ENCODE measurements at places on chromosomes 1 and 21. TPM values are rescaled to one million over a fixed set of nuclear protein-coding genes. Genes with fewer than 3 reads are reported as not detected.

ACOT11 gene
- total RNA-seq = 32.7 TPM

KIF21B gene
- total RNA-seq = 0.83 TPM

NEXN gene
- 247 TPM for total RNA-seq

TMEM269 gene
- total RNA-seq = not detected

SMPDL3B gene
- 0.31 TPM for total RNA-seq

BATF3 gene
- 1.1 TPM for total RNA-seq

GRCh38 chr1:181984006-181984405 lies 77.5 kb downstream of the ZNF648 start:
- no peak for DNase-seq

GRCh38 chr1:8517661-8518489 lies 200.0 kb downstream of the SLC45A1 start:
- no peak for DNase-seq

DNA sequence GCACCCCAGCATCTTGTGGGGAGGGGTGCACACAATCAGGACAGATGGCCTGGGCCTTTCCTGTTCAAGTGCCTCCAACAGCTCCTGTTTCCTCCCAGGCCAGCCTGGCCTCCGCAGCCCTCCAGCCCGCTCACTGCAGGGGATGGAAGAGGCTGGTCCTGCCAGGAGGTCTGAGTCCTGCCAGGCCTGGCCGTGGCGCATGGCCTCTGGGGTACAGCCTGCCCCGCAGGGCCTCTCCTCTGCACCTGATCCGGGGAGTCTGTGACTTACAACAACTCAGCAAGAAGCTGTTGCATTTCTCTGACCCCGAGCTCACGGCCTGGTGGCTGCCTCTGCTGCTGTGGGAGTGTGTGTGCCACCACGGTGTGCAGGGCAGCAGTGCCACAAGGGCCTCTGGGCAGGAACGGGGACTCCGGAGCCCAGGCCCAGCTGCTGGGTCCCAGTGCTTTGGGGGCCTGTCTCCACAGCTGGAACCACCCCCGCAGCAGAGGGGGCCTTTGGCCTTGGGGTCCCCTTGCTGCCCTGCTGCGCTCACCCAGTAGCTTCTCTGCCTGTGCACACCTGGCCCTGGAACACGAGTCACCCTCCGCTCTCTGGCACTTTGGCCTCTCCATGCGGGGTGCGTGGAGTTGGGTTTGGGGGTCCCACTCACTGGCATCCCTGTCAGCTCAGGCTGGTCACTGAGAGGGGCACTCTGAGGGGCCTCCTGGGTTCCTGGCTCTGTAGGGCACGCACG lies 17.4 kb upstream of the LRRC3 start:
- peak; percentile 44 for DNase-seq

- peak; percentile 16 for DNase-seq
These were observed 13.3 kb downstream of the ARHGEF19 start for GRCh38 chr1:16199157-16199501.

GRCh38 chr1:237429252-237429651 lies 387.3 kb downstream of the RYR2 start:
- no peak for DNase-seq

- no peak for DNase-seq
These were observed 30.5 kb upstream of the WDTC1 start for GRCh38 chr1:27203946-27204345.

- DNase-seq = no peak
These were observed 417.0 kb upstream of the ESRRG start for GRCh38 chr1:217140041-217140901.

- DNase-seq = no peak
These were observed 686 bp downstream of the MIIP start for GRCh38 chr1:12019858-12020509.

DNA sequence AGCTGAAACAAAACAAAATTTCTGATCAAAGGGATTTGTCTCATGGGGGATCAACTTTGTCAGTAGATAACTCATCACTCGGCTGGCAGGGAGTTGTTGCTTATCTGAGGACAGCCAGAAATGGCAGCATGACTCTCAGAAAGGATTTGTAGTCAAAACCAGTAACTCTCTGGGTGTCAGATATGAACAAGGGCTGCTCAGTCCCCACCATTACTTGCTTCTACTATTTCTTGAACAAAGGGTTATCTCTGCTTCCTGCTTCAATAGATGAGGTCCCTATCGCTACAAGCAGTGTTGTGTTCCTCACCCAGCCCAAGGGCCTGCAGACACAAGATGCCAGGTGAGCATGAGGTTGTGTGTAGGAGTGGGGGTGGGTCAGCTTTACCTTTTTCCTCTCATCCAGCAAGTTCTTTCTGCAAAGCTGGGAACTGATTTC lies 116.2 kb downstream of the PTBP2 start:
- no peak for DNase-seq

- no peak for DNase-seq
These were observed 540 bp downstream of the CD55 start for GRCh38 chr1:207321790-207322645.

DNA sequence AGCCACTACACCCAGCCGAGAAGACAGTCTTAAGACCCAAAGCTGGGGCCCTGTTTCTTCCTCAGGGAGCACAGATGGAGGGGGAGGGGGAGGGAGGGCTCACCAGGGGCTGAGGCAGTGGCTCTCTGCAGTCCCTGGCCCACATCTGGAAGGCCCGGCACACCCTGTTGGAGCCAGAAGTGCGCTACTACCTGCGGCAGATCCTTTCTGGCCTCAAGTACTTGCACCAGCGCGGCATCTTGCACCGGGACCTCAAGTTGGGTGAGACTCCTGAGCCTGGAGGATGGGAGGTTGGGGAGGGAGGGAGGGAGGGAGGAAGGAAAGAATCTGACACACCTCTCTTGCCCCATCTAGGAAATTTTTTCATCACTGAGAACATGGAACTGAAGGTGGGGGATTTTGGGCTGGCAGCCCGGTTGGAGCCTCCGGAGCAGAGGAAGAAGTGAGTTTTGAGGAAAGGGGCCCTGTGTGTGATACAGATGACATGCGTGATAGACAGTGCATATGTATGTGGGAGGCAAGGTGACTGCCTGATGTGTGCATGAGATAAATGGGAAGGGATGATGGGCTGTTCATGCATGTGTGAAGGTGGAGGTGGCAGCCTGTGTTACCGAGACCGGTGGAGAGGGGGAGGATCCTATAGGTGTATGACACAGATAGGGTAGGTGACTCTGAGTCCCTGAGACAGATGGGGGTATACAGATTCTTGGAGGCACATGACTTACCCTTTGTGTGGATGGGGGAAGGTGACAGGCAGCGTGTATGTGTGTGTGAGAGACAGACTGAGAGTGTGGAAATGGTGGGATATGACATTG lies 1.5 kb downstream of the PLK3 start:
- peak; percentile 74 for DNase-seq

- DNase-seq = no peak
These were observed 7.5 kb downstream of the ID3 start for GRCh38 chr1:23551849-23552248.

GRCh38 chr21:32163386-32163785 lies 115.5 kb downstream of the MIS18A start:
- DNase-seq = no peak

DNA sequence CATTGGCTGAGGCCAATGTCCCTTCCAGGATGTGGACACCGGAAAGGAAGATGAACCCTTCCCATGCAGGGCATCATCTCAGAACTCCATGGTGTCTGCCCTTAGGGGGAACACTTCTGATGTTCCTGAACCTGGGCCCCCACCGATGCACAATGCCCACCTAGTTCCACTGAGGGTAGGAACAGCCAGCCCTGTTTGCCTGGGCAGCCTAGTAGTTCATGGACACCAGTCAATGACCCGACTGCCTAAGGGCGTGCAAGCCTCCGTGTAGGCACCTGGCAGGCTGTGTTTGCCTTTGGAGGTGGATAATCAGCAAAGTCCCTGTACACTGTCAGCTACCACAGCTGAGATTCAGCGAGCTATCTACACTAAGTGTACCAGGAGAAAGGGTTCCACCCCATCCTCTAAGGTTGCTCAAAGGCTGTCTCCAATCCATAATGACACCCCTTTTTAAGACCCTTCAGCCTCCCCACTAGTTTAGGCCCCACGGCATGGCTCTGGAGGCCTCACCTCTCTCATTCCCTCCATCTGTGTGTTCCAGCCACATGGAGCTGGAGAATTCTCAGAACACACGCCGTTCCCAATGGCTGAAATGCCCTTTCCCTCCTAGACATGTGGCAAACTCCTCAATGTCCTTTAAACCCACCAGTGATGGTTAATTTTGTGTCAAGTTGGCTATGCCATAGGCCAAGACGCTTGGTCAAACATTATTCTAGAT lies 124.8 kb upstream of the EDN2 start:
- no peak for DNase-seq

DNA sequence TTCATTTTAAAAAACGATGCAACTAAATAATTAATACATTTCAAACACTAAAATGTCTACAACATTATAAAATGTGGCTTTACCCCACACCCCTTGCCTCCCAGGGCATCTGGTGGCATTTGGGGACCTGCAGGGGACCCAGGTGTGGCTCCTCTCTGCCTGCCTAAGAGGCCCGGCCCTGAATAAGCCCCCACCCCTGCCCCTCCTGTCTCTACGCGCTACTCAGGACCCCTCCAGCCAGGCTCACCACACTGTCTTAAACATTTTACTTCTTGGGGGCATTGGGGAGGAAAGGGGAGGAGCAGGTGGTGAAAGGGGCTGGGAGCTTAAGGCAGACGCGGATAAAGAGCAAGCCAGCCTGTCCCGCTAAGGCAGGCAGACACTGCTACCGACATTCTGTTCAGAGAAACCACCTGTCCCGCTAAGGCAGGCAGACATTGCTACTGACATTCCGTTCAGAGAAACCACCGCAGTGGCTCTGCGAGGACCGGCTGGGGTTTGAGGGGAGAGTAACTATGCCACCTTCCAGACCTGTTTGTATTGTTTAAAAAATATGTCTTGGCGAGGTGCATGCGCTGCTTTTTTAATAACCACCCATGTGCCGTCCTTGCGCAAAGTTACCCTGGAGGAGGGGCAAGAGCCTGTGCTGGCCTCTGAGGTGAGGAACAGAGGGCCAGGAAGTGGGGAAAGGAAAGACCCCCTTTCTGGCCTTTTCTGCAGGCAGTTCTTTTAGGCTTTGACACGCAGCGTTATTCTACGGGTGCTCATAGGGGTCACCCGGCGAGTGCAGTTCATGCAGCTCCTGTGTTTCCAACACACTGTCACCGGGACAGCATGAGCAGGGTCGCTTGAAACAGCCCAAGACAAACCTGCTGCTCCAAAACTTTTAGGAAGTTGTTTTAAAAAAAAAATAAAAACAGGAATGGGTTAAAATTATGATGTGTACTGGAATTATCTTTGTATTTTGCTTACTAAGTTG lies 51.3 kb upstream of the RIPK4 start:
- DNase-seq = no peak

DNA sequence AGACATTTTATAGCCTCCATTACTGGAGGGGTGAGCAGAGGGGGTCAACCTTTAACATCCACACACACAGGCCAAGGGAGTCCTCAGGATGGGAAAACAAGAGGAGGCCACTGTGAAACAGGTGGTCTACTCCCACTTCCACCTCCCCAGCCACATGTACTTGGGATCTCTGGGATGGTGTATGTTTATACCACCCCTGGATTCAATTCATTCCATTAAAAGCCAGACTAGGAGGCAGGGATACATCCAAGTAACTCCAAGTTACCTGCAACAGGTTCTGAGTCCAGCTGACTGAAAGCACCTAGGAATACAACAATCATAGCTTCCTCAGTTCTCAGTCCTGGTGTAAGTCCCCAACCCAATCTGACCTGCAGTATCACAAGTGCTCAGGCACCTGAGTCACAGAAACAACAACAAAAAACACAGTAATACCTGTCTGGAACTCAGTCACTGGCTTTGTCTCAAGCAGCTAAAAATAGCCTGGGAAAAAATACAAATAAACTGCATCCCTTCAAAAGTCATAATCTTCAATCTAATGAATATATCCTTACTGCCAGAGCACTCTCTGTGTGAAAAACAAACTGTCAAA lies 9.8 kb downstream of the ERI3 start:
- no peak for DNase-seq

DNA sequence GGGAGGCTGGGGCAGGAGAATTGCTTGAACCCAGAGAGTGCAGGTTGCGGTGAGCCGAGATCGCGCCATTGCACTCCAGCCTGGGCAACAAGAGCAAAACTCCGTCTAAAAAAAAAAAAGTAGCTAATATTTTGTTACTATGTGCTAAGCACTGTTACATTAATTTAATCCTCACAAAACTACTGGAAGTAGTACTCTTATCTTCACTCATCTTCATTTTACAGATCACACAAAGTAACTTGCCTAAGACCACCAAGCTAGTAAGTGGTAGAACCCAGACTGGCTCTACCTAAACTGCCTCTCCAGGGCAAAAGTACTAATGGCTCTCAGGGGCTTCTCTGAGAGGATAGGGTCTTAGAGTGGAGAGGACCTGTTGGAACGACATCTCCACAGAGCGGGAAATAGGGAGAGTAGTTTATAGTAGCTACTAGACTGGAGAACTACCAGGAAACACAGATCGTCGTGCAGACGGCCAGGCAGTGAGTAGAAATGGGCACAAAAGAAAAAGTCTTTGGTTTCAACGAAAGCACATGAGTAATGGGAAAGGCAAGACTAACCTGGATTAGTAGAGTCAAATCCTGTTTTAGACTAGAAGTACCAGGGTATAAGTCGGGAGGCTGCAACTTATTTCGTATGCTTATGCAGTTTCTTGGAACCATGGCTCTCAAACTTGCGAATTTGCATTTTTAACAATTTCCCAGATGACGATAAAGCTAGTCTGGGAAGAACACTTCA lies 1.4 kb downstream of the CLCC1 start:
- no peak for DNase-seq

GRCh38 chr1:222618880-222619596 lies 1.1 kb downstream of the MIA3 start:
- DNase-seq = no peak

Measured in right cardiac atrium (tissue), 5 donors.